ENCODE measurements at places on chromosomes 13 and 19.
A peak's percentile ranks its signal among the peaks of the same experiment; 100 is the strongest.

DNA sequence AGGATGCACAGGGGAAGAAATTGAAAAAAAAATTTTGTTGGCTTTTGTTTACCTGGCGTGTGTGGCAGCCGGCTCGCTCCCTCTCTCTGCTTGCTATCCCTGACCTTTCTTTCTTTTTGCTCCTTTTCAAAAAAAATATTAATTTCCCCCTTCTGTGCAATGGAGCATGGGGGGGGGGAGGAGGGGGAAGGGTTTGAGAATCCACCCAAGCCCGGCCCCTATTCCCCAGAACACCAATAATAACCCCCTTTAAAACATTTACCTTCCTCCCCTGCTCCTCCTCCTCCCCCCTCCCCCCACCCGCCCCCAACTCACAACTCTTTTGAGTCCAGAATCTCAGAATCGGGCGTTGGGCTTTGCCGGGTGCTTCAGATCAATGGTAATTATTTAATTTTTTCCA lies 28.4 kb downstream of the NFIX start:
- peak; percentile 53 for DNase-seq

DNA sequence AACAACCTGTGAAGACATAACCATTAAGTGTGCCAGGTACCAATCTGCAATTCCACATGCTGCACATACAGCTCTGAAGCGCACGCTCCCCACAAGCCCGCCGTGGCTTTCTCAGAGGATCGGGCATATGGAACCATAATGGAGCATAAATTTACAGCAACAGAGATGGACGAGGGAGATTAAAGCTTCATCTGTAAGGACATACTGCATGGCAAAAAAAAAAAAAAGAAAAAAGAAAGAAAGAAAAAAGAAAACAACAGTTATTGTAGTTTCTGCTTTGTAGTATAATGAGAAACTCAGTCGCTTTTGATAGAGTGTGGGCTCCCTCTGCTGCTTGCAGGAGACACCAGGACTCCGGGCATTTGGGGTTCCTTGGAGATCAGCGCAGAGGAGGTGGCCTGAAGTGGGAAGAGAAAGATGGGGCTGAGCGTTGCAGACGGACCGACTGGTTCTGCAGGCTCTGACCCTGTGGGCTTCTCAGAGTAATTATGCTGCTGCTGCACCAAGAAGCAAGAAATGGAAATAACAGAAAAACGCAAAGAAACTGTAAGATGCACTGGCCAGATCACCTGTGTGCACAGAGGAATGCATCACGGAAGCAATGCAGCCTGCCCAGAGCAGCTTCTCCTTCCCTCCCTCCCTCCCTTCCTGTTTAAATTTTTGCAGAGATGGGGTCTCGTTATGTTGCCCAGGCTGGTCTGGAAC lies 10.8 kb upstream of the PDCD5 start:
- peak; percentile 77 for DNase-seq

GRCh38 chr19:21559444-21559843 lies 54.0 kb downstream of the ZNF429 start:
- DNase-seq = no peak

DNA sequence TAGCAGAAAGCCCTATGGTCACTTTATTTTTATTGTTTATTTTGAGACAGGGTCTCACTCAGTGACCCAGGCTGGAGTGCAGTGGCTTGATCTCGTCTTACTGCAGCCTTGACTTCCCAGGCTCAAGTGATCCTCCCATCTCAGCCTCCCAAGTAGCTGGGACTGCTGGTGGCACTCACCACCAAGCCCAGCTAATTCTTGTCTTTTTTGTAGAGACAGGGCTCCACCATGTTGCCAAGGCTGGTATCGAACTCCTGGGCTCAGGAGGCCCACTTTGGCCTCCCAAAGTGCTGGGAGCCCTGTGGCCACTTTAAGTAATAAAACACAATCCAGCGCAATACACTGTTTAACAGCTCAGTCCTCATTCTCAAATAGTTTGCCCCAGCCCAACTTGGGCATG lies 69.3 kb downstream of the NUFIP1 start:
- DNase-seq = no peak

GRCh38 chr19:11025445-11025844 lies 63.8 kb upstream of the LDLR start:
- DNase-seq = no peak

DNA sequence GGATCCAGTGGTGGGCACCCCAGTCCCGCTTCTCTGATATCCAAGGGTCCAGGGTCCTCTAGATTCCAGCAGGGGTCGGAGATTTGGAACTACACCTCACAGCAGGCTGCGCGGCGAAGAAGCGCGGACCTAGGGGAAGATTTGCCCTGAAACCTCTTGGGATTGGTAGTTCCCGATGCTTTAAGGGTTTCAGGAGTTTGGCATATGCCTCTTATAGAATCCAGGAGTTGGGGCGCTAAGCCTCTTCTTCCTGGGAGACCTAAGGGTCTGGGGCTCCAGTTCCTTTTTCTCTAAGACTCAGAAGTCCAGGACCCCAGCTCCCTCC lies 349 bp downstream of the BCL2L12 start:
- no peak for DNase-seq

GRCh38 chr19:53882391-53883050 lies 524 bp downstream of the PRKCG start:
- no peak for DNase-seq

DNA sequence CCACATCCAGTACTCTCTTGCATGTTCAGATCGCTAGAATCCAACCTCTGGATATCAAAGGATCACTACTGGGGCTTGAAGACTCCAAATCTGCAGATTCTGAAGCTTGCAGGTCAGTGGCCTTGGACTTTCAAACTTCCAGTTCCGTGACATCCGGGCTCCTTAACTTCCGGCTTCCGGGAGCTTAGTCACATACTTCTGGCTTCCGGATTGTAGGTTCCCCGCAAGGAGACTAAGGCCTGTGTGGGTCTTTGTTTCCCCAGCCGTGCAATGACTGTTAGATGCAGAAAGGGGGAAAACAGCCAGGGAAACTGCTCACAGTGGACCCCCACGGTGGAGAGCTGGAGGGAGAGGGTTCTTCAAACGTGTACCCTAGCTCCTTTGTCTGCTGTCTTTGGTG lies 41.4 kb downstream of the ZNF333 start:
- no peak for DNase-seq

DNA sequence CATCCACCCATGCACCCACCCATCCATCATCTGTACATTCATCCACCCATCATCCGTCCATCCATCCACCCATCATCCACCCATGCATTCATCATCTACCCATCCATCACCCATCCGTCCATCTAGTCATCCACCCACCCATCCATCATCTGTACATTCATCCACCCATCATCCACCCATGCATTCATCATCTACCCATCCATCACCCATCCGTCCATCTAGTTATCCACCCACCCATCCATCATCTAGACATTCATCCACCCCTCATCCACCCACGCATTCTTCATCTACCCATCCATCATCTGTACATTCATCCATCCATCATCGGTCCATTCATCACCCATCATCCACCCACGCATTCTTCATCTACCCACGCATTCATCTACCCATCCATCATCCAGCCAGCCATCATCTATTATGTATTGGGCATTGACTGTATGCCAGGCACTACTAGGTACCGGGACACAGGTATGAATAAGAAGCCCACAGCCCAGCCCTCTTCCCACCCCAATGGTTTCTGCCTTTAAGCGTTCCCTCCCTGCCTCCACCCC lies 16.7 kb upstream of the GALP start:
- no peak for DNase-seq

DNA sequence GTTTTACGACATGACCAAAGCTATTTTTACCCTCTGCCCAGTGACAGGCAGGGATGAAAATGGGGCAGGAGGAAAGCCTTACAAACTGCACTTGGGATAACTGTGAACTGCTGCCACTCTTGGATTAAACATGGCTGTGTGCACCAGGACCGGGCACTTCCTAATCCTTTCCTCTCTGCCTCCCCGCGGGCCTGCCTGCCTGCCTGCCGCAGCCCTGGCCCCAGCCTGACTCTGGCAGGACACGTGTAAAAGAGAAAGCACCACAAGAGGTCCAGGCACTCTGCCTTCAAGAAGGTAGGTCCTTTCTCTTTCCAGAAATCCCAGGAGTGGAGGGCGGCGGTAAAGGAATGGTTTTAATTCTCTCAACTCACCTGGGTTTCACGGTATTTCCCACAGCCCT lies 4.8 kb downstream of the TSHZ3 start:
- peak; percentile 42 for DNase-seq

GRCh38 chr19:30734669-30735068 lies 362.5 kb downstream of the ZNF536 start:
- peak; percentile 20 for DNase-seq

DNA sequence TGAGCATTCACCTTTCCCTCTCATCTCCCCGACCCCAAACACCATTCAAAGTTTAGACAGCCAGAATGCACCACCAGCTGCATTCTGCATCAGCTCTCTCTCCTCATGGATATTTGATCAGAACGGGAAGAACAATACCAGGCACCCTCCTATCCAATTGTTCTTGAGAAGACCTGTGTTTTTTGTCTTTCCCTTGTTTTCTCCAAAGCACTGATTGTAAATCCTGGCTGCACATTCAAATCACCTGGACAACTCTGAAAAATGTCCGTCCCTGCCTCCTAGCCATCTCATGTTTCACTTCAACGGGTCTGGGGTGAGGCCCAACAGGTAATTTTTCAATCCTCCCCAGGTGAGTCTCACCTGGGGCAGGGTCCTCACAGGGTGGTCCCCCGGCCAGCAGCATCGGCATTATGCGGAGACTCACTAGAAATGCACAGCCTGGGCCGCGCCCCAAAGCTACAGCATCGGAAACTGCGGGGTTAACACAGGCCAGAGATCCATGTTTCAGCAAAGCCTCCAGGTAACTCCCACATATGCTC lies 5.5 kb downstream of the IRS2 start:
- DNase-seq = no peak

DNA sequence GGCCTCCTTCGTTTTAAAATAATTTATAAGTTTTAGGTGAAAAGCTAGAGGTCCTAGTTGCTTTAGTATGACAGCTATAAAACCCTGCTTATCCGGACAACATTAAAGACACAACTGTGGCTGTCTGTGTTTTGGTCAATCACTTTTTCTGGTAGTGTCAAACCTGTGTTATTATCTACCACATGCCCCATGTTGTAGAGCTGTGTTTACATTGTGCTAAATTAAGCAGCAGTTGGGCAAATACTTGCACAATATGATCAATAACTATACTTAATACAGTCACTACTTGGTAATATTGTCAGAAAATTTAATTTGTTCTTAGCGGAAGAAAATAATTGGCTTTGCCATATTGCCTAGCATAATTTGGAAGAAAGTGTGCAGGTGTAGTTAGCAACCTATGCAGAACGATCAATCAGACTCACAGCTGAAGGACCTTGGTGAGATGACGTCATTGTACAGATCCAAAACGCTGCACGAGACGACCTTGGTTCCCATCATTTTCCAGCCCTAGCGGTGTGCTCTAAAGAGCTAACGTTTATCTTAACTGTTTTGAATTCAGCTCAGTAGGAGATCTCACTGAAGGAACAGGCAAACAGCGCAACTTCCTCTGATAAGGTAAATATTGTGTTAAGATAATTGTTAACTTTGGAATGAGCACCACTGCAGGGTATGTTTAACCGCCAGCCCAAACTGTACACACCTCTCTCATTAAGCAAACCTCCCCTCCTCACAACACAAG lies 476.6 kb downstream of the IRS2 start:
- no peak for DNase-seq

DNA sequence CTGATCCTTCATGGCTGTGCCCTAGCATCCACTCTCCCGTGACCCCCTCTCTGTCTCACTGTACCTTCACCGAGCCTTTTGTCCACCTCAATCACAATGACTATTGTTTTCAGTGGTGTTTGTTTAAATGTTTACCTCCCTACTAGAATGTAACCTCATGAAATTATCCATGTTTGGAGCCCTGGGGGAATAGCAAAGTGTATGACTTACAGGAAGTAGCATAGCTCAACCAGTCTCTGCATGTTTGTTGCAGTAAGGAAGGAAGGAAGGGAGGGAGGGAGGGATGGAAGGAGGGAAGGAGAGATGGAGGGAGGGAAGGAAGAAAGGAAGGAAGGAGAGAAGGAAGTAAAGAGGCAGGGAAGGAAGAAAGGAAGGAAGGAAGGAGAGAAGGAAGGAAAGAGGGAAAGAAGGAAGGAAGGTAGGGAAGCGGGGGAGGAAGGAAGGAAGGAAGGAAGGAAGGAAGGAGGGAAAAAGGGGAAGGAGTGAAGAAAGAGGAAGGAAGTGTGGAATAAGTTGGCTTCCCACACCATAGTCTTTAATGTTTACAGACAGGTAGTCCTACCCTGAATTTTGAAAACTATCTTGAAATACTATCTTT lies 421.4 kb downstream of the COG6 start:
- no peak for DNase-seq

DNA sequence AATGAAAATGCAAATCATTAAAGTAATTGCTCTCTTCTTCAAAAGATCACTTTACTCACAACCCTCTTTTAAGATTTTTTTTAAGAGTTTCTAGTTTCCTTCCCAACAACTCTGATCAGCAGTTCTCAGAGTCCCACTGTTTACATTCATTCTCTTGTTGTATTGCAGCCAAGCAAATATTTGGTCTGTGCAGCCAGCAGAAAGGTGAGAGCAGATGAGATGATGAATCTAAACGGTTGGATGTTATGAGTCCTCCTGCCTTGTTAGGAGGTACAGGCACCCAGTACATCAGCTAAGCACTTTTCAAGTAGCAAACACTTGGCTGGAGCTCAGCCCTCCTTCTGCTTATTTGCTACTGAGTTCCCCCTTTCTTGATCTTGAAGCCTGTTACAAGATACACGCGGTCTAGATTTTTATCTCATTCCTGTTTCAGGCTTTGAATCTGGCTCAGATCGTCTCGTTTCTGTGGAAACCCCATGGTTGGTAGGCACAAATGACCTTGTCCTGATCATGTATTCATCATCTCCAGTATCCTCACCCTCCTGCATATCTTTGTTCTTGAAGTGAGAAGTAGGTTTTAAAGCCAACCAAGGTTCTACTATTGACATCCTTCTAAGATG lies 300.7 kb downstream of the DCT start:
- DNase-seq = no peak

DNA sequence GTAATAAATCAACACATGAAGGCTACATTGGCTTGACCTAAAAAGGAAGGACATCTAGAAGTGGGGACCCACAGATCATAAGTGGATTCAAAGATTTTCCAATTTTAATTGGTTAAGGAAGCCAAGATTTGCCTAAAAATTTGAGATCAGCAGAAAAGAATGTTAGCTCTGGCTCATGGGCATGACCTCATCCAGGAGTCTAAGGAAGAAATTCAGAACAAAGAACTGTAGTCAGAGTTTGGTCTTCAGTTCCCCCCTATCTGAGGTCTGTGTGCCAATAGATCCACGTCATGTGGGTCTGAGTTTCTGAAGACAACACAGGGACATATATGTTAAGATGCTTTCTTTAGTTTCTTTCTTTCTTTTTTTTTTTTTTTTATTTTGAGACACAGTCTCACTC lies 648.8 kb upstream of the SPRY2 start:
- no peak for DNase-seq

All from tongue (tissue), 3 donors.